HS-5 (cell line): ENCODE measurements at places on chromosomes 12 and 14.

- DNase-seq: no peak
These were observed 3.0 kb downstream of the KRT73 start for GRCh38 chr12:52615208-52615868.

- no peak for DNase-seq
These were observed 185.3 kb downstream of the MED13L start for GRCh38 chr12:116092162-116092561.

DNA sequence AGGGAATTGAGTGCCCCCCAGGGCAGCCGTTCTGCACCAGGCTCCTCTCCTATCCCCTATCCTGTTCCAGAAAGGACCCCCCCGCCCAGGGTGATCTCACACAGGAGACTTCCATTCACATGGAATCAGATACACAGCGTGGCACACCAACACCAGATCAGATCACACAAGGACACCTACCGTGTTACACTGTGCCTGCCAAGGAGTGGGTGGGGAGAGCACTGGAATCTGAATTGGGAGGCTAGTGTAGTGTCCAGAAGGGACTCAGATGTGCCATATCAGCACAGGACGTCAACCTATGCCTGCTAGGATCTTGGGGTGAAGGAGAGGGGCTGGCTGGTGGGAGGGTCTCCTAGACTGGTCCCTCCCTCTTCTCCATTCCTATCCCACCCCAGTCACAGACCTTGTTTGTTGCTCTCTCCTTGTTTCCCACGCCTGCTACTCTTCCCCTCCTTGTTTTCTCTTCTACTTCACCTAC is 2.3 kb downstream of the PTMS start:
- DNase-seq: no peak

DNA sequence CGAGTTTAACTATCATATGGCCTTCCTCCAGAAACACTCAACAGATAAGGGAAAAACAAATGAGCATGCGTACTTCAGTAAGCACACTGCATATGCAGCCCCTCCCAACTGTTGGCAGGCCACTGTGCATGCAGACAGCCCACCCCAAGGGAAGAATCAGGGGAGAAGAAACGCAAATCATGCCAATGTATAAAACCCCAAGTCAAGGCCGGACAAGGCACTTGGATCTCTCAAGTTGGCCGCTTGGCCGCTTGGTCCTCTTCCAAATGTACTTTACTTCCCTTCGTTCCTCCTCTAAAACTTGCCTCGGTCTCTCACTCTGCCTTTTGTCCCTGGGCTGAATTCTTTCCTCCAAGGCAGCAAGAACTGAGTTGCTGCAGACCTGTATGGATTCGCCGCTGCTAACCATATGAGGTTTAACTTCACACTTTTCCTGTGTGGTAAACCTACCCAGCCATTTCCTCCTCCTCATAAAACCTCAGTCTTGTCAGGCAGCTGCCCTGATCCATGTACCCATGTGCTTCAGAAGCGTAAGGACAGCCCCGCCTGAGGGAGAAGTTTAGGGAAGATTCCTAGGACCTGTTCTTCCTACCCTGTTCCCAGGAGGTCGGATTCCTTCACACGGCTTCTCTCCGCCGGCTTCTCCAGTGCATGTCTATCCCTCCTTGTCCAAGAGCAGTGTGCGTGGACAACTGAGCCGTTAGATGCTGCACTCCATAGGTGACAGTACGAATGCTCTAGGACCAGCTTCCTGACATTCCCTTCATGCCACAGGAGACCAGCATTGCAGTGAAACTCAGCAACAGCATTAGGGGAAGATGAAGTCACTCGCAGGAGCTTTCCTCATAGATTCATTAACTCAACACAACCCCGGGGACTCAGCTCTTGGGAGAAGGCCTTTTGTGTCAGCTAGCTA is 188.0 kb downstream of the MON2 start:
- DNase-seq: no peak

GRCh38 chr14:91159906-91160305 is 46.0 kb downstream of the DGLUCY start:
- no peak for DNase-seq

DNA sequence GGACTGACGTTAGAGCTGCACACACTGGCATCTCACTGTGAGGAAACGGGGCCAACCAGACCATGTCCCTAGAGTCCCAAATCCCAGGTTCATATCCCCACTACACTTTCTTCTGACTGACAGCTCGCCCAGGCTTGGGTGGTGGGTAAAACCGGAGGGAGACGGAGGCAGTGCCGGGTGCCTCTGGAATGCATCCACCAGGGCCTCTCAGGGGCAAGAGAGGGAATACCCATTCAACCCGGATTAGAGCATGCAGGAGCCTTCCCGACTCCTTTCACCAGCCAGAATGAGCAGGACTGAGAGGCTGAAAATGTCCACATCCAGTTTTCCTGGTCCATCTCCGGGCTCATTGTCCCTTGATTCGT is 297.2 kb downstream of the ADGRD1 start:
- DNase-seq: no peak

- no peak for DNase-seq
These were observed 105.9 kb downstream of the MED13L start for GRCh38 chr12:116171549-116171948.

GRCh38 chr14:103545219-103545914 is 16.4 kb downstream of the TRMT61A start:
- no peak for DNase-seq

DNA sequence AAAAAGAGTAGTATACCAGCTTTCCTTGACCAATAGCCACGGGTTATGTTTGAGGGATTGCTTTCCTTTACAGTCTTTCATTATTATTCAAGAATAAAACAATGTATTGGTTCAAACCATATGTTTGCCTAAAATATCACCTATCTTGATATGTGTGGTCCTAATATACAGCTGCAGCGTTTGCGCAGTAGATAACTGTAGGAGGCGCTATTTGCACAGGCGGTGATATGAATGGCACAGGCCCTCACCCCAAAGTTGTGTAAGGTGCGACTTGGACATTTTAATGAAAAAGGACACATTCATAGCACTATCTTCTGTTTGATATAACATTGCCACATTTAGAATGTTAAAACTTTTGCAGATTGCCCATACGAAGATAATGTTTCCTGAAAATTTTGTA is 298.4 kb downstream of the TRHDE start:
- DNase-seq: no peak

DNA sequence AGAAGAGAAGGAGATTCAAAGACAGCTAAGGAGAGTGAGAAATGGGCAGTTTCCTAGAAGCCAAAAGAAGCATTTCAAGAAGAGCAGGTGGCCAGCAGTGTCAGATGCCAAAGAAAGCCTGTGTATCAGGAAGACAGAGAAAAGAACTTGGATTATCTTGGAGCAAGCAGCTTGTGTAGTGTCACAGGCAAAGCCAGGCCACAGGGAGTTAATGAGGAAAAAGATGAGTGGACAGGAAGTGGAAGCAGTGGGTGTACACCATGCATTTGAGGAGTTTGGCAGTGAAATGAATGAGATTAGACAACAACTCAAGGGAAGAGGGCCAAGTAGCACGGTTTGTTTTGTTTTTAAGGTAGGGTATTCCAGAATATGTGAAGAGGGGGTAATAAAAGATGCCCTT is 5.6 kb upstream of the MYH7 start:
- no peak for DNase-seq

GRCh38 chr12:52826611-52827498 is 7.3 kb downstream of the KRT79 start:
- no peak for DNase-seq

- DNase-seq: no peak
These were observed 56.2 kb downstream of the ARL6IP4 start for GRCh38 chr12:123036466-123037285.

DNA sequence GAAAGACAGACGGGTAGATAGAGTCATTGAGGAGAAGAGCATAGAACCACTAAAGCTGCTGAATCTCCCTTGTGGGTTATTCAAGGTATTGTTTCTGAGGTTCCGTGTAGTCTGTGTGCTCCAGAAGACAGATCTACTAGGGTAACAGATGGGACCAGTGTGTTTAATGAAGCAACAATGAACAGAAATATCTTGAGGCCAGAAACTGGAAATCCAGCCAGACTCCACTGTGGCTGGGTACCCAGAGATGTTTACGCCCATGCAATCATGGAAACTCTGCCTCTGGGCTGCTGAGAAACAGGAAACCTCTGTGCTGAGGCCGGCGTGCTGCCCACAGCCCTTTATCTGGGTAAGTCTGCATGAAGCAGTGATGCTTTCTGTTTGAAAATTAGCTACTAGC is 8.3 kb downstream of the PROX2 start:
- DNase-seq: no peak

DNA sequence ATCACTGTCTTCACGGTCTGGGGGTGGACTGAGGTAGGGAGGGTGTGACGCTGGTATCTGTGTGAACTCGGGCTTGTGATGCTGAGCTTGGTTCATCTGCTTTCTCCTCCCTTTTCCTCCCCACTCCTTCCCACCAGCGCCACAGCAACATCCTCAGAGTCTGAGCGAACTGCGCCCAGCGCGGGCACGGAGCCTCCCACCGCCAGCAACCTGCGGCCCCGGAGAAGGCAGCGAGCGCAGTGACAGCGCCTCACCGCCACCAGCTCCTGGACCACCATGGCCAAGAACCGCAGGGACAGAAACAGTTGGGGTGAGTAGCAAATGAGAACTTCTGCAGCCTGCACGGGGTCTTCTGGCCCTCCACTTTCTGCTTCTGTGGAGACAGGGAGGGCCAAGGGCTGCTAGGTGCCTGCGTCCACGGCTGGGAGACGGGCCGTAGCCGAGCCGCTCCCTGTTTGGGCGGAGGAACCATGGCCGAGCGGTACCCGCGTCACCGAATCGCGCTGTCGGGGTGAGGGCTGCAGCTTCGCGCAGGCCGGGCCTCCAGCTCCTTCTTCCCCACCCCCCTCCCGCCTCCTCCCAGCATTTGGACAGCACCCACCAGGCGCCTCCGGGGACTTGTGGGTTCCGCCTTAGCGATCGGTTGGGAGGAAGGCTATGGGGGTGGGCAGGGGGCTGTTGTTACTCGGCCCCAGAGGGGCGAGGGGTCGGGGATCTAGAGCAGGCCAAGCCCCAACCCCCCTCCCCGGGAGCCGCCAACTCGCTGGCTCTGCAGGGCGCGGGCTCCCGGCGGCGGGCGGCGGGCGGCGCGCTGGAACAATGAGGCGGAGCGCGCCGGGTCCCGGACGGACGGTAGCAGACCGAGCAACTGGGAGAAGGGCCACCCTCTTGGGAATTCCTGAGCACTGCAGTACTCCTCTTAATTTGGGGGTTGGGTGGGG is at the start of gene ATL1:
ATL1 (plus strand) TSS at position 156 of the 941 bp plus-strand sequence; CDS start at position 277, 121 bp downstream.
- no peak for DNase-seq

DNA sequence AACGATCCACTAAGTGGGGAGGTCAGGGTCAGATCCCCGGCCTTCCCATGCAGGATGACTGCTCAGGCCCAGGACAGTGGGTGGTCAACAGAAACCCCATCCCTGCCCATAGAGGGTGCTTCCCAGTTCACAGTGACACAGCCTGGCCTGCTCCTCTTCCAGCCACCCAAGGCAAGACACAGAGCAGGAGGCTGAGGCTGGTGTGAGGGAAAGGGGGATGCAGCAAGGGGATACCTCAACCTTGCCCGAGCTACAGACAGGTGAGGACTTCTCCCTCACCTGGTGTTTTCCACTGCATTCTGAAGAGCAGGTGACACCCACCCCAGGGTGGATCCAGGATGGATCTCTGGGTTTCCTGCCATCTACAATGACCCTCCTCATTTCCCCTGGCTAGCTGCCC is 106.7 kb downstream of the KIF26A start:
- DNase-seq: no peak

DNA sequence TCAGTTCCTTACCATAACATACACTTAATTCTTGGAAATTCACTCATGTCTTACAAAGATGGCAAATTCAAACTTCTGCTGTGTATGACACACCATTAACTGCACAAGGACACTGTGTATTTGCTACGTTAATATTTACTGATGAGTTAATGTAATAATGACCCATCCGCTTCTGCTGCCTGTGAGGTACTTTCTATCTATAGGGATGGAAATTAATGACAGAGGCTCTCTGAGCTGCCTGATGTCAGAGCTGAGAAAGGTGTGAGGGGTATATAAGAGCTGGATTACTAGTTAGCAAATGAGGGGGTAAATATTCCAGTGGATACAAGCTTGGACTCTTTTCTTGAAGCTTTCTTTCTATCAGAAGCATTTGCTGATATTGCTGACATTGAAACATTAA is at the start of gene IAPP:
IAPP (plus strand) TSS at position 301 of the 400 bp plus-strand sequence. CDS start 450 bp downstream, outside the sequence.
- no peak for DNase-seq

DNA sequence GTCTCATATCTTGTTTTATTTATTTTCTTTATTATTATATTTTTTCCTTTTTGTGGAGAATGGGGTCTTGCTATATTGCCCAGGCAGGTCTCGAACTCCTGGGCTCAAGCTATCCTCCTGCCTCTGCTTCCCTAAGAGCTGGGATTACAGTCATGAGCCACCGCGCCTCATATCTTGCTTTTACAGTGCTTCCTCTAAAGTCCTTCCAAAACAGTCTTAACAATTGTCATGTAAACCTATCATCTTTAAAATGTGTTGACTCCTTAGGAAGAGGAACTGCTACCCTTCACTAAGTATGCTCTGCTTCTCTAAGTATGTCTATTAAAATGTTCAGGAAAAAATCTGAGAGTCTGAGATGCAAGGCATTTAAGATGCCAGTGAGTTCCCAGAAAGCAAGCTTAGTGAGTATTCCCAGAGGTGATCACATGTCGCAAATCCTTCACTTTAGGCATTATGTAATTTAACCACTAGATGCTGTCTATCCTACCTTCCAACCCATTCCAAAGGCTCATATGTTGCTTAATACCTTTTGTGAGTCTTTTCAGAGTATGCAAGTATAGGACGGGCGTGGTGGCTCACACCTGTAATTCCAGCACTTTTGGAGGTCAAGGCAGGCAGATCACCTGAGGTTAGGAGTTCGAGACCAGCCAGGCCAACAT is 19.7 kb upstream of the FOXJ2 start:
- DNase-seq: no peak

- DNase-seq: peak; percentile 9
These were observed 72.2 kb downstream of the TSPAN8 start for GRCh38 chr12:71085575-71085974.

- DNase-seq: no peak
These were observed 2.3 kb downstream of the YY1 start for GRCh38 chr14:100241279-100241678.

GRCh38 chr12:49039421-49040363 is 20.9 kb downstream of the KMT2D start:
- DNase-seq: no peak

DNA sequence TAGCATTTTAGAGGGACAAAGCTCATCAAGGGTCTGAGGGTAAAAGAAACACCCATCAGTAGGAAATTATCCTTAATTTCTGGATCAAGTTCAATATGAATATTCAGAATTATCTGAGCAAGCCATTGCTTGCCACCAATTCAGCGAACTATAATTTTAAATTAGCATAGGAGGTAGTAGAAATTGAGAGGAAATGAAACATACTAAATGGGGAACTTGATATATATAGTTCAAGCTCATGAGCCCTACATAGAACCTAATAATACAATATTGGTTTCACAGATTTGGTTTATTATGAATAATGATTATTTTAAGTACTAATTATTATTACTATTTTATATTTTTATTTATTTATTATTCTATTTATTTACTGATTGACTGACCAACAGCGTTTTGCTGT is 42.1 kb upstream of the GXYLT1 start:
- no peak for DNase-seq

- DNase-seq: no peak
These were observed 3.5 kb downstream of the CISTR start for GRCh38 chr12:53748072-53748840.
